ENCODE measurements at places on chromosomes 6 and 20.

- DNase-seq = no peak
Observed at GRCh38 chr6:79600812-79601609, 30.1 kb upstream of the SH3BGRL2 start.

- DNase-seq = no peak
Observed at GRCh38 chr6:1296079-1296478, 15.8 kb upstream of the FOXQ1 start.

DNA sequence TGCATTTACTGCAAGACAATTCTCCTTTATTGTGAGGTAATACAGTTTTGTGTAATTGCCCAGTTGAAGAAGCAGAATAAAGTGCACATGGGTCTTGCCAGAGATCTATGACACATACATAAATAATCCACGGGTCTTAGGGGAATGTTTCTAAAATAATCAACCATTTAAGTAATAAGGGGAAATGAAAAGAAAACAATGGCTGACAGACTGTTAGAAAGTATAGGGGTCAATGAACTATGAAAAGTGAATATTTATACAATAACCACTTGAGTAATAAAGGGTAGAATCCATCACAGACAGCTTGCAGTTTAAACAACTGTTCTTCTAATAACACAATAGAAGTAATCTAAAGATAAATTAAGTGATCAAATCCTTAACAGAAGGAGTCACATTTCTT is 477.2 kb downstream of the EYS start:
- no peak for DNase-seq

GRCh38 chr20:10716855-10717254 is 43.1 kb upstream of the JAG1 start:
- no peak for DNase-seq

- DNase-seq = no peak
Observed at GRCh38 chr6:53250176-53251032, 98.3 kb downstream of the ELOVL5 start.

- no peak for DNase-seq
Observed at GRCh38 chr6:22632581-22633145, 63.3 kb downstream of the HDGFL1 start.

DNA sequence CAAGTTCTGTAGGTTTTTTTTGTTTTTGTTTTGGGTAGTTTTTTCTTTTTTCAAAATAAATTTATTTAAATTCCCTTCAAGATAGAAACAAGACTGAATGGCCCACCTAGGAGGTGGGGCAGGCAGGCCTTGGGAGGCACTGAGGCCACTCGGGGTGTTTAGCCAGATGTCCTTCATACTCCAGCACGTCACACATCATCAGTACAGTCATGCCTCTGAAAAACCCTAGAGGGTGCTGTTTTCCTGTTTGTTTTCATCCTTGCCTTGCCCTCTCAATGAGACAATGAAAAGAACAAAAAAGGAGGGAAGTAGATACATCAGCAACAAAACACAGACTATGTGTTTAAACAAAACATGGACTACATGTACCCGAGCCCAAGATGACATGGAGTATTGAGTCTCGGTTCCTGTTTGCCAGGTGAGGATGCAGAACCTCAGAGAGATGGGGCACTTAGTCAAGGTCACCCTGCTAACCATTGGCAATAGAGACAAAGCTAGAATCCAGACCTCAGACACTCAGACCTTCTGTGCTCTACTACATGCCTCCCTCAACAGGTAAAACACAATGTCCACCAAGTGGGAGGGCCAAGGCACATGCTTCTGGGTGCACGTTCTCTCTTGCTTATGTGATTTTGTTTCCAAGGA is 26.8 kb upstream of the CLIC5 start:
- no peak for DNase-seq

GRCh38 chr6:4907602-4908001 is 96.2 kb downstream of the RPP40 start:
- no peak for DNase-seq

DNA sequence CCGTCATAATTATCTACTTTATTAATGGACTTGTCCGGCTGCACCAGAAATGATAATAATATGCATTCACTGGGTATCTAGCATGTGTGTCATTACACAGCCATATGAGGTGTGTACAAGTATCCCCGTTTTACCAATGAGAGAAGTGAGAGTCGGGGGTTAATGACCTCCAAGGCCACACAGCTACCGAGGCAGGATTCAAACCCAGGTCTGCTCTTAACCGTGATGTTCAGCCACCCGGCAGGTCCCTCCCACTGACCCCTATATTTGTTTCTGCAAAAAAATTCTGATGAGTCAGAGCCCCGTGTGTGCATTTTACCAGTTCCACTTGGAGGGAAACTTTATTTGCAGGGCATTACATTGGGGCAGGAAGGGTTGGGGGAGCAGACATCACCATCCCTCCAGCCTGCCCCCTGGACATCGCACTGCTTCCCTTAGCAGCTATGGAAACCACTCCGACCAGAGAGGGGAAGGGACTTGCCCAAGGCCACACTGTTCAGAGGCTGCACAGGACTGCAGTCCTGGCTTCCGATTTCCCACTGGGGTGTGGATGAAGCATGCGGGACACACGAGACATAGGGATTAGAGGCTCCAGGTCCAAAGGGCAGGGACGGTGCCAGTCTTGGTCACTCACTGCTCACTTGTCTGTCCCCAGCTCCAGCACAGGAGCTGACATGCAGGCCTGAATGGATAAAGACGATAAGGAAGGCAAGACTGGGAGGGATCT is 10.1 kb upstream of the SRC start:
- no peak for DNase-seq

DNA sequence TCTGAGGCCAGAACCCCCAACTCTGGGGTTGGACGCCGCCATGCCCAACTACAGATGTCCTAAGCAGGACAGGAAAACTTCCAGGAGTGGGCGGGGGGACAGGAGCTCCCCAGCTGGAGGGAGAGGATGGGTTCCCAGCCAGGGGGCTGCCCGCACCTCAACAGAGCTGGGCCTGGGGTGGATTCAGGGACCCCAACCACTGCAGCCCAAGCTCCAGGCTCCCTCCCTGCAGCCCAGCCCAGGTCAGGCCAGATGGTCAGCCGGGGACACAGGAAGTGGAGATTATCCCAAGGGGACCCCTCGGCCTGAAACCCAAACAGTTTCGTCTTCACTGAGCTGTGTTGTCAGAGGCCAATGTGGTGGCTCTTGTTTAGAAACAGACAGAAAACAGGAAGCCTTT is 9.4 kb downstream of the LAMA5 start:
- no peak for DNase-seq

GRCh38 chr6:157092736-157093135 is 230.6 kb downstream of the TMEM242 start:
- DNase-seq = no peak

DNA sequence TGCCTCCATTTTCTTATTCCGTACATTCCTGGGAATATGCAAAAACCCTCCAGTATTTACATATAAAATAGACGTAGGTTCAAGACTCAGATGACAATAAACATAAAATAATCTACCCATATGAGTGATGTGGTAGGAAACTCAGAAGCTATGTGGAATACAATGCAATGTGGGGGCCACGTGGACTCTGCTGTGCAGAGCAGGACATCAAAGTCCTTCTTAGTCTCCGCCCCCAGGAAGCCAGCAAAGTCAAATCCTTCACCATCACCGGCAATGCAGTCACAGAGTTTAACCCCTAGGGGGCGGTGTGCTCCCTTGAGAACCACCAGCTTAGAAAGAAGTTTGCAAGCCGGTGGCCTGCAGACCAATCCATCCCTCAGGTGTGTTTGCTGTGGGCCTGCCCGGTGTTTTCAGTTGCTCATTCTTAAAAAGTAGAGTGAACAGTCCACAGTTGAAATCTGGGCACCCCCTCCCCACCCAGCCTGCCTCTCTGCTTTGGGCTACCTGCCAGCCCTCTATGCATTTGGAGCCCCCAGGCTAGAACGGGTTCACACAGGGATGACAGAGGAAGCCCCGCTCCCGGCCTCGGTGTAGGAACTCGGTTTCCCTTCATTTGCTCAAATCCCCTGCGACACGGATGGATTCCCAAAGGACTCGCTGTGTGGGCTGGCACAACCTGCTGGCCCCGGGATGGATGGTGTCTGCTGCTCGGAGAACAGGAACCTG is 59.9 kb downstream of the SULF2 start:
- DNase-seq = peak; percentile 68

DNA sequence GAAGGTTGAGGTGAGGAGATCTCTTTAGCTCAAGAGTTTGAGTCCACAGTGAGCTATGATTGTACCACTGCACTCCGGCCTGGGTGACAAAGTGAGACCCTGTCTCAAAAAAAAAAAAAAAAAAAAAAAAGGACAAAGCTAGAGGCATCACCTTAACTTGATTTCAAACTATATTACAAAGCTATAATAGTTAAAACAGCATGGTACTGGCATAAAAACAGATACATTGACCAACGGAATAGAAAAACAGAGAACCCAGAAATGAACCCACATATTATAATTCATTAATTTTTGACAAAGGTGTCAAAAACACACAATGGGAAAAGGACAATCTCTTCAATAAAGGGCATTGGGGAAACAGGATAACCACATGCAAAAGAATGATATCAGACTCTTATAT is 50.8 kb upstream of the MBOAT1 start:
- DNase-seq = no peak

DNA sequence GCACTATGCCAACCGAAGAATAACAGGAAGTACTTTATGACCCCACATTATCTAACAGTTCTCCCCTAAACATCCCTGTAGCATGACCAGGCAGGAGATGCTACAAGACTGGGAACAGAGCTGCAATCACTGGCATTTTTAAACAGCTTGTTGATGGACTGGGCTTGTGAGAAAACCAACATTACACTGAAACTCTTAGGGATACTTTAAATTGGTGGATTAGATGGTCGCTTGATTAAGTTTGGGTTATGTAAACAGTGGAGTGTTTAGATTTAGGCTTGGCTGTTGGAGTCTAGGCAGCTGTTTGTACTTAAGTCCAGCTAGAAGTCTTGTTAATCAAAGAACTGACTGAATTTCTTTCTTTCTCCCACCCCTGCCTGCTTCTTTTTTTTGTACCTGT is 234.1 kb upstream of the BMP2 start:
- DNase-seq = no peak

DNA sequence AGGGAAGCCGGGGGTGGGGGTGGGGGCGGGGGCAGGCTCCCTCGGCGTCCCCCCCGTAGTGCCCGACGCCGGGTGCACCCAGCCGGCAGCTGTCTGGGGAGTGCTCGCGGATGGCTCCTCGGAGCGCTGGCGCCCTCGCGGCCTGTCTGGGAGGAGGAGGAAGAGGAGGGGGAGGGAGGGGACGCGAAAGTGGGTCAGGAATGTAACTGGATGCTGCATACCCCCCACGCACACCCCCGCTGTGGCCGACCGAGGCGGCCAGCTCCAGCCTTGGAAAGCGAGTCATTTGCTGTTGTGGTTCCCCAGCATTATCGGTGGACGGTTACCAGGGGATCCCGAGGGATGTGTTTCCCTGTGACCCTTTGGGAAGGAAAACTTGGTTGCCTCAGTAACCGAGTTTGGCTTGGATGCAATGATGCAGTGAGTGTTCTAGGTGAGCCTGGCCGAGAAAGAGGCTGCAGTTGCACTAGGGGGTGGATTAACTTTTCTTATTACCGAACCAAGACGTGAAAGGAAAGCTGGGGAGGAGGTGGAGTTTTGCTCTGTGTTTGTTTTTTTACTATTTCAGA is 55.2 kb upstream of the RREB1 start:
- DNase-seq = no peak

DNA sequence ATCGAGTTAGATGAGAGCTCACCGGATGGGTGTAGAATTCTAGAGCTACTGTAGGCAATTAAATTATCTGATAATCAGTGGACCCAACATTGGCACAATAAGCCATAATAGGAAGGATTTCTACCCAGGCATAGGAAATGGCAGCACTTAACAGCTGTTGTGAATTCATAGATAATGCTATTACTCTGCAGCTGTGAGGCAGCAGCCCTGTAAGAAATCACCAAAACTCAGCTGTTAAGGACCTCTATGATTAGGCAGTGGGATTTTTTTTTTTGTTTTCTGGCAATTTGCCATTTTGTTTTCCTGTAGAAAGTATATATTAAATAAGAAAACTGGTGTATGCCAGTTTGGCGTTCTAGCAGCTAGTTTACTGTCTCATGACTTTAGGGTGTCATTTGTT is 609.1 kb upstream of the SLC35B3 start:
- no peak for DNase-seq

DNA sequence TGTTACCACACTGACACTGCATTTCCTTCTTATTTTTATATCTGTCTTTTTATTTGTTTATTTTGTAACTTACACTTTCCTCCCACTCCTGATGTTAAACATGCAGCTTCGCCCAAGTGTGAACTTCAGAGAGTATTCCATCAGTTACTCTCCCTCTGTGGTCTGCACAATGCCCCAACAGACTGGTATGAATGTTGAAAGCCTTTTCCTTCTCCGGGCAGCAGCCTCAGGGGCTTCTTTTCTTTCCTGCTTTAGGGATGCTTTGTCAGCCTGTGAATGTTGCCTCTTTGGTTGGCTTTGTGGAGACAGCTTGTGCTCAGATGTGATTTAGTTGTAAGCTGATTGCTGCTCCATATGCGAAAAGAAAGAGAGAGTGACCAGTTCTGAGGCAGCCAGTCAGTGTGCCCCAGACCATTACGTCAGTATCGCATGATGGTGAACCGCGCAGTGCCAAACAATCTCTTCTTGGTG is 44.0 kb downstream of the SMPDL3A start:
- DNase-seq = no peak

DNA sequence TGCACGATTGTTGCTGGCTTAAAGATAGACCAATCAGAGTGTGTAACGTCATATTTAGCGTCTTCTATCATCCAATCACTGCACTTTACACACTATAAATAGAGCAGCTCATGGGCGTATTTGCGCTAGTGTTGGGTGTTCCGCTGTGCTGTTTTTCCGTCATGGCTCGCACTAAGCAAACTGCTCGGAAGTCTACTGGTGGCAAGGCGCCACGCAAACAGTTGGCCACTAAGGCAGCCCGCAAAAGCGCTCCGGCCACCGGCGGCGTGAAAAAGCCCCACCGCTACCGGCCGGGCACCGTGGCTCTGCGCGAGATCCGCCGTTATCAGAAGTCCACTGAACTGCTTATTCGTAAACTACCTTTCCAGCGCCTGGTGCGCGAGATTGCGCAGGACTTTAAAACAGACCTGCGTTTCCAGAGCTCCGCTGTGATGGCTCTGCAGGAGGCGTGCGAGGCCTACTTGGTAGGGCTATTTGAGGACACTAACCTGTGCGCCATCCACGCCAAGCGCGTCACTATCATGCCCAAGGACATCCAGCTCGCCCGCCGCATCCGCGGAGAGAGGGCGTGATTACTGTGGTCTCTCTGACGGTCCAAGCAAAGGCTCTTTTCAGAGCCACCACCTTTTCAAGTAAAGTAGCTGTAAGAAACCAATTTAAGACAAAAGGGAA is 57.9 kb downstream of the TRIM38 start:
- peak; percentile 29 for DNase-seq

DNA sequence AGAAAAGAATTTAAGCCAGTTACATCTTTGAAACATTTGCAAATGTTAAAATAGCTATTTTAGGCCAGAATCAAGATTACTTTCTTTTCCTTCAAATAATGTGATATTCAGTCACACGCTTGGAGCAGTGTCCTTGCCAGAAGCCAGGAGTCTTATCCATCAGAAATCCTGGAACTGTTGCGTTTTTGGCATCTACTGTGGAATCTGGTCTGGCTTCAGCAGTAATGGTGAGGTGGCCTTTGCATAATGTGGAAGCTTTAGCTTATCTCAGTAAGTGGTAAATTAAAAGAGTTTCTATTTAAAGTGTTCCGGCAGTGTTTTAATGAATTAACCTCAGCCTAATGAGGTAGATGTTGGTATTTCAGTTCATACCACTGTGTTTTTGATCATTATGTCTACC is 97.6 kb downstream of the FIG4 start:
- no peak for DNase-seq

- DNase-seq = no peak
Observed at GRCh38 chr20:51574248-51575033, 31.9 kb upstream of the NFATC2 start.
